ENCODE measurements at places on chromosomes 4 and X. TPM values are rescaled to one million over a fixed set of nuclear protein-coding genes. Genes with fewer than 3 reads are reported as not detected.

CENPC gene
- polyA plus RNA-seq: 30.0 TPM

TMEM165 gene
- polyA plus RNA-seq: 63.5 TPM

LEF1 gene
- 97.1 TPM for polyA plus RNA-seq

FHIP1A gene
- polyA plus RNA-seq: 5.3 TPM

SPATA18 gene
- polyA plus RNA-seq: 1.8 TPM

Data from left renal pelvis (tissue), 4 donors.